ENCODE measurements at places on chromosomes 7 and 10.

GRCh38 chr10:370449-370825, 235.2 kb downstream of the ZMYND11 start:
- DNase-seq, result no peak

DNA sequence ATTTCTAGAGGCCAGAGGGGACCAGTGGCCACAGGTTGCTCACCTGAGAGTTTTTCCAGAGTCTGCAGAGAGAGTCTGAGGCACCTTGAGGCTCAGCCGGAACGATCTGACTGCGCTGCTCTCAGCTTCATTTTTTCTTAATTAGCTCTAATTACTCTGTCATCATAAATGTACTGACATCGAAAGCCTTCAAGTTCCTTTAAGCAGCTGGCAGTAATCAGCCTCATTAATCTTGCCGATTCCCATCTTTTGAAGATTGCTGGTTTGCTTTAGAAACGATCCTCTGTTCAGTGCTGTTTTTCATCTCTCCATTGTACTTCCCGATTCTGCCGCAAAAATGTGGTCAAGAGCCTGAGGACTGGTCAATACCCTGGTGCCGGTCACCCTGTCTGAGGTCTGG, 454.7 kb downstream of the TYW1 start:
- DNase-seq, result no peak

- peak; percentile 93 for DNase-seq
These were observed 1.2 kb downstream of the COL26A1 start for GRCh38 chr7:101363734-101364374.

GRCh38 chr10:80493522-80494051, 39.5 kb downstream of the TSPAN14 start:
- DNase-seq, result no peak

DNA sequence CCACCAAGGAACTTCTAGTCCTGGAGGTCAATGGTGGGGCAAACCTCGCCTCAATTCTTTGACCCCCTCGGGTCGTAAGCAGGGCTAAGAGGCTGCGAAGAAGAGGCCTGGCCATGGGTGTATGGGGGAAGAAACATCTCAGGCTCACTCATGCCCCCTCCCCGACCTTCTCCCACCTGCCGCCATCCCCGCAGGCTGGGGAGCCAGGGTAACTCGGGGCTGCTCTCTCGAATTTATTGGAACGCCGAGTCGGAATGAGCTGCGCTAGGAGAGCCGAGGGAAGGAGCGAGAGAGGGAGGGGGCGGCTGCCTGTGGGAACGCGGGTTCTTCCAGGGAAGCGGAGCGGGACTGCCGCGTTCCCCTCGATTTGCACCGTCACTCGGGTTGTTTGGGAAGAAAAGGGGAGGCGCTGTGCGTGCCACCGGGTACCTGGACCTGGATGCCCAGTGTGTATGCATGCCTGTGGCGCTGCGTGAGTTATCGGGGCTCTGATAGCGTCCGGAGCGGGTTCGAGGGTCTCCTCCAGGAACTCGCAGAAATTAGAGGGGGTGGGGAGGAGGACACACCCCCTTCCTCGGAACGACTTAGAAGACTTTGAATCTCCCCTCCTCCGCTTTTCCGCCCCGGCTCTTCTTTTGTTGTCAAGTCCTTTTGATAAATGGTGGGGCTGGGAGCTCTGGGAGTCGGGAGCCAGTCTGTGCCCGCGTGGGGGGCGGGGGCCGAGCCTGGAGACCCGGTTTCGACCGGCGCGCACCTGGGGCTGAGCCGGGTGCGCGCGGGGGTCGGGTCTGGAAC, 1.8 kb upstream of the ZNF503 start:
- DNase-seq, result peak; percentile 89

DNA sequence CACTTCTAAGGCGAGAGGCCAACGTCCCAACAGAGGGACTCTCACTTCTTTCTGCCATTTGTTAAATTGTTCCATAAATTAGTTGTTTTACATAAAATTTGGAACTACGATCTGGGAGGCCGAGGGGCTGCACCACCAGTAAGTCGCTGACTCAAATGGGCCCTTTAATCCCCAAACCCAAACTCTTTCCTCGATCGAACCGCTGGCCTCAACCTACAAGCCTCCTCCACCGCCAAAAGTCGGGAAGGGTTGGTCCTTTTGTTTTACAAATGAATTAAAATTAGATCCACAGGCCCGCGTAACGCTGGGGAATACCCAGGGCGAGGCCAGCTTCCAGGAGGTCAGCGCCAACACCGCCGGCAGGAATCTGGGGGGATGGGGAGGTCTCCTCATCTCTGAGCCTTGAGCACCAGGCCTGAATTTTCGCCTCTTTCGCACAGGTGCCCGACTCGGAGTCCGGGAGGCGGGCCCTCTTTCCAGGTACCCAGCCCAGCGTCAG, 1.2 kb upstream of the FOXI2 start:
- DNase-seq, result no peak

- DNase-seq, result no peak
These were observed 293.0 kb upstream of the POT1 start for GRCh38 chr7:125222596-125222995.

- DNase-seq, result peak; percentile 70
These were observed 559 bp downstream of the DBF4 start for GRCh38 chr7:87876869-87877234.

DNA sequence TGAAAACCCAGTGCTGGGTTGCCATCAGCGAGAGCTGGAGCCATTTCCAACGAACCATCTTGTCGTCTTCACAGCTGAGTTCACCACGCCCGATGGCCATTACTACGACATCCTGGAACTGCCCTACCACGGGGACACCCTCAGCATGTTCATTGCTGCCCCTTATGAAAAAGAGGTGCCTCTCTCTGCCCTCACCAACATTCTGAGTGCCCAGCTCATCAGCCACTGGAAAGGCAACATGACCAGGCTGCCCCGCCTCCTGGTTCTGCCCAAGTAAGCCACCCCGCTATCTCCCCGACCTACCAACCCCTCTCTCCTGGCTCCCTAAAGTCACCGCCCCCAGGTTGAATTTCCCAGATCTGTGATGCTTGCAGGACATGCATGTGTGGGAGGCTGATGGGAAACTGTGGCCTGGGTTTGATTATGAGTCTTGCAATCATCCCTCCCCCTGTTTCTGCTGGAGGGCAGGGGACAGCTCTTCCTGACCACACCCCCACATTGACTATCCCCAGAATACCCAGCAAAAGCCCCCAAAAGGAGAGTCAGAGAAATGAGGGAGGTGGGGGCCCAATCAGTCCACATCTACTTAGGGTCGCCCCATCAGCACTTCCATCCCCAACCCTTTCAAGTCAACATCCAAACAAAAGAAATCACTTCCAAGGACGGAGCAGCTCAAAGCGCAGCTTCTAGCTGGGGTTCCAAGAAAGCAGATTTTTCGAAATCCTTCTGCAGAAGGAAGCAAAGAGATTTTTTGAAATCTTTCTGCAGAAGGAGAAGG, 6.9 kb downstream of the SERPINE1 start:
- DNase-seq, result no peak

DNA sequence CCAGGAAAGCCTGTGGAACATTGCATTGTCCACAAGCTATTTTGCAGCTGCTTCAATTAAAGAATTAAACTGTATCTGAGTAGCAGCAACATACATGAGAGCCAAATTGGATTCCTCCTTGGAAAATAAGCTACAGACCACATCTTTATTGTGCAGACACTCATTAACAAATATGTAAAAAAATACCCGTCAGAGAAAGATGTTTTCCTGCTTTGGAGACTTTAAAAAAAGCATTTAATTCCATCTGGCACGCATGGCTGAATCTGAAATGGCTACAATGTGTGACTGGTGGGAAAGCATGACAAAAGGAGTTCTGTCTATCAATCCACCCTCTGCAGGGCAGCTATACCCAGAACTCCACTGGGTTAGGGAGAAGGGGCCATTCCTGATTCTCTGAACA, 73.1 kb upstream of the HPS1 start:
- DNase-seq, result no peak

DNA sequence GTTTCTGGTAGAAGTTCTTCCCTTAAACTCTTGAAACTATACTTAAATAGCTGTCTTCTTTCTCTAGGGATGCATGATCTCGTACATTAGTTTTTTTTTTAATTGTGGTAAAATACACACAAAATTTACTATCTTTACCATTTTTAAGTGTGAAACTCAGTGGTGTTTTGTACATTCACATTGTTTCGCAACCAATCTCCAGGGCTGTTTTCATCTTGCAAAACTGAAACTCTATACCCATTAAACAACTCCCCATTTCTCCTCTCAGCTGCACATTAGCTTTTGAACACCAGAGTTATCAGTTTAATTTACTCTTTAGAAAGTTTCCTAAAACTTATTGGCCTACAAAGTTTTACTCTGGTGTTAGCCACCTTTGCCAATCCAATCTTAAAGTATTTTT, 45.5 kb upstream of the PRKAR2B start:
- no peak for DNase-seq

DNA sequence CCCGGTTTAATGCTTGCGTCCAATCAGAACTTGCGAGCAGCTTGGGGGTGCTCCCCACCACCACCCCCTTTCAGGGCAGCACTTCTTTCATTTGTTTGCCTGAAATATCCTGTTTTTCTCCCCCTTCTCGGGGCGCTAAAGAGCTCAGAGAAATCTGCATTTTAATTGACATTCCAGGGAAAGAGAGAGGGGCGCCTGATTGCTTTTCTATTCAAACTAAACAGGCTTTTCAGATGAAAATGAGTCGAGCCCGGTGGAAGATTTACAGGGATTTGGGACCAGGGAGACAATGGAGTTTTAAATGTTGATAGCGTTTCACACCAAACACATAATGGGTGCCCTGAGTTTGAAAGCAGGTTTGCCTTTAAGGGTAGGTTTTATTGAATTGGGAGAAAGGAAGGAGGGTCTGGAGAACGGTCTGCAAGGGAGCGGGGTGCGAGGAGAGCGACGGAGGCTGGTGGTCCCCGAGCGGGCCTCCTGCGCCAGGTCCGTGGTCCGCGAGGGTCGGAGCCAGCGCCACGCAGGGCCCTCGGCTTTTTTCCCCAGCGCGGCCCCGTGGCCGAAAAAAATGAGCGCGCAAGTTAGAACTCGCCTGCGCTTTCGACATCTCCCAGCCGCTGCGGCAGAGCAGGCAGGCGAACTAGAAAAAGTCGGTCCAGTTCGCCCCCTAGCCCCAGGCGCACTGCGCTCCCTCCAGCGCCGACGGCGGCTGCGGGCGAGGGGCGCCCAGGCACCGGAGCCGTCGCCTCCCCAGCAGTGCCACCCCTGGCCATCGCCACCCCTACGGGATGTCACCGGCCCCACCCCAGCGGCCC, 1.3 kb downstream of the FGFR2 start:
- DNase-seq, result no peak

DNA sequence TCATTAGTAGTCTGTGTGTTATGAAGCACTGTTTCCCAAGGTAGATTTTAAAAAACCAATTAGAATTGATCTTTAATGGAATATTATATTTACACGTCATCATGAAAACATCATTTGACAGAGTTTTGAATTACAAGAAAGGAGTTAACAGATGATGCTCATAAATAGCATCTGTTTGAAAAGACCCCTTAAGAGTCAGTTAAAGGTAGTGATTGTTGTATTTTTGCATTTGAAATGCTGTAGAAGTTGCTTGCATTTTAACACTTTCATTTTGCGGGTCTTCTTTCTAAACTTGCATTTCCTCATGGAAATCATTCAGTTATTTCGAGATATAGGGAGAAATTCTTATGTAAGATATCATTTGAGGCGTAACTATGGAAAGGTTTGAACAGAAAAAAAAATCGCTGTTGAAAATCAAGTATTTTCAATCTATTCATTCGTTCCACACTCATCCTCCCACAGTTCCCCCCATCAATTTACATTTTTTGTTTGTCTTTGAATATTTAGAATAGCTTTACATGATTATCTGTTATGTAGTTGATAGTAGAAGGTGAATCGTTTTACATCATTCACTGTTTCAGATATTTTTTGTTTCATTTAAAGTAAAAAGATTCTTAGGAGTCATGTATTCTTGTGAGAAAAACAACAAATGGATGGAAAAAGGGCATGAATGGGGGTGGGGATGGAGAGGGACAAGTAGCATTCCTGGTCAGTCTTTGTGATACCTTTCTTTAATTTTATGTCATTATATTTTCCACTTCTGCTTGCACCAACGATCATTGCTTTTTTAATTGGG, 3.0 kb upstream of the SKIDA1 start:
- no peak for DNase-seq

GRCh38 chr10:71735709-71736569, 16.4 kb upstream of the C10orf105 start:
- peak; percentile 71 for DNase-seq

DNA sequence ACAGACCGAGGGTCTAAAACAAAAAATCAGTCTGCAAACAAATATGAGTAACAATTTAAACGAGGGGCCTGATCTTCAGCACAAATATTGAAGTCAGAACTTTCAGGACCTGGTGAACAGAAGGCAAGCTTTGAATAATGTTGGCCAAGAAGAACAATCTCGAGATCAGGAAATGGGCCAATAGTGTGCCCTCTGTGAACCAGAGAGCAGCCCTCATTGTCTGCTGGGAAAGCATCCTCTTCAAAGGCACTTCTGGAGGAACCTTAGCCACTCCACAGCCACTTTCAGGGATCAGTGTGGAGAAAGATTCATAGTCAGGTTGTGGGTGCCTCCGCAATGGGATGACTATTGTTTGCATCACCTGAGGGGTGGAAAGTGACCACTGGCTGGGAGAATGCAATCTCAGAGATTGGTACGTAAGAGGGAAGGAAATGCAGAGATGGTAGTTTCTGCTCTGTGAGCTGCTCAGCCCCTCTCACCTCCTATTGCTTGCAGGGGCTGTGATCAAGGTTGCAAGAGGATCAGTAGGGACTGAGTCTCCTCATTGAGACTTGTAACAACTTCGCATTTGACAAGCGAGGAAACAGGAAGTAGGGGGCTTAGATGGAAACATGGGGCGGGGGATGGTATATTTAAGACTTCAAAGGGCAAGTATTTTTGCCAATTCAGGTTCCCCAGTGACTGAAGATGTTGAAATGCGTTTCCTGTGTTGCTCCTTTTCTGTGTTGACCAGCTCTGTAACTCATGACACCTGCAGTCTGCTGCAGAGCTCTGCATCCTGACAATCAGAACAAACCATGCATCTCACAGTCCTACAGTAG, 28.4 kb upstream of the IFRD1 start:
- peak; percentile 29 for DNase-seq

GRCh38 chr10:110067960-110068770, 60.4 kb downstream of the ADD3 start:
- DNase-seq, result peak; percentile 44

- DNase-seq, result no peak
These were observed 208.2 kb upstream of the INHBA start for GRCh38 chr7:41910940-41911600.

DNA sequence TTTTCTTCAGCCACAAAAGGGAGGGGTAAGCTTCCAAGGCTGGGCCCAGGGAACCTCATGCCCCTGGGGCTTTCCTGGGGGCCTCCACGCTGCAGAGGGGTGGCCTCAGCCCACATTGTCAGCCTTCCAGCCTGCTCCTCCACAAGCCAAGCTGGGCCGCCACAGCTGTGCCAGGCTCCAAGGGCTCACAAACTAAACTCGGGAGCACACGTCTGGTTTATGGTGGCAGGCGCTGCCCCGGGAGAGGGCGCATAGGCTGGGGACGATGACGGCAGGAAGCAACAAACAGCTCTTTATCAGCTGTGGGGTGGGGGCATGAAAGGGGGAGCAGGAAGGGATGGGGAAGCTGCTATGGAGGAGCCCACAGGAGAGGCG, 6.3 kb upstream of the CDH23 start:
- DNase-seq, result no peak

GRCh38 chr10:92124020-92124419, 166.9 kb downstream of the CPEB3 start:
- DNase-seq, result no peak

Data from upper lobe of left lung (tissue), 6 donors.